ENCODE measurements at places on chromosomes 2 and 18. TPM values are rescaled to one million over a fixed set of nuclear protein-coding genes. Genes with fewer than 3 reads are reported as not detected.

The RAB6C gene
- not detected for total RNA-seq

The CYBRD1 gene
- total RNA-seq, result 0.35 TPM

The GREB1 gene
- total RNA-seq, result 1.0 TPM

The GATA6 gene
- total RNA-seq, result not detected

The ANKRD30BL gene
- total RNA-seq, result 0.29 TPM

The ZC3H6 gene
- total RNA-seq, result 7.6 TPM

The CFC1 gene
- not detected for total RNA-seq

The BOLL gene
- total RNA-seq, result not detected

The MRPS5 gene
- 83.8 TPM for total RNA-seq

The TM4SF20 gene
- not detected for total RNA-seq

The IL36G gene
- total RNA-seq, result not detected

The IL1RL2 gene
- 0.25 TPM for total RNA-seq

The CCDC141 gene
- total RNA-seq, result 4.8 TPM

The CCDC150 gene
- total RNA-seq, result 7.5 TPM

The NT5DC4 gene
- total RNA-seq, result not detected

The HOXD13 gene
- not detected for total RNA-seq

The C1QL2 gene
- total RNA-seq, result not detected

The SLC9A2 gene
- total RNA-seq, result 0.04 TPM

The MOGAT1 gene
- total RNA-seq, result not detected

The KCNJ3 gene
- total RNA-seq, result not detected

The ARHGEF4 gene
- 3.3 TPM for total RNA-seq

The COL4A3 gene
- not detected for total RNA-seq

The HNMT gene
- total RNA-seq, result not detected

The TRIM54 gene
- 0.33 TPM for total RNA-seq

The RNF149 gene
- total RNA-seq, result 39.4 TPM
